ENCODE measurements at places on chromosomes 16 and 17.

DNA sequence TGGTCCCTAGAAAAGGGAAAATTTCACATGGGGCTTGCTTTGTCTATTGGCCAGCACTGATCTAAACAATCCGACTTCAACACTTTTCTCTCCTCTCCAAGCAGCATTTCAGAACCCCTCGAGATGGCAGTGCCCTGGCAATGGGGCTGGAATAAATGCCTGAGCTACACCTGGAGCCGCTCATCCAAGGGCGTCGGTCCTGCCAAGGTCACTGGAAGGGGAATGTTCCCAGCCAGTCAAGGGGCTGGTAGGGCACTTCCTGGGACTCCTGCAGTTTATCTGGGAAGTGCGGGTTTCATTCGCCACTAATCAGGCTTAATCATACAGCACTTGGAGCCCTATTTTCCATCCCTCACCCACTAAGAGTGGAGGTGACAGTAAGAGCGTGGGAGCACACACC lies 17.1 kb downstream of the MEAK7 start:
- no peak for DNase-seq

- no peak for DNase-seq
These were observed 101.0 kb upstream of the CNTNAP4 start for GRCh38 chr16:76176153-76176552.

- DNase-seq: no peak
These were observed 23.9 kb downstream of the HNF1B start for GRCh38 chr17:37720989-37721388.

- DNase-seq: peak; percentile 55
These were observed 774 bp upstream of the MAF start for GRCh38 chr16:79601092-79601930.

GRCh38 chr17:4782652-4783051 lies 3.5 kb downstream of the VMO1 start:
- no peak for DNase-seq

DNA sequence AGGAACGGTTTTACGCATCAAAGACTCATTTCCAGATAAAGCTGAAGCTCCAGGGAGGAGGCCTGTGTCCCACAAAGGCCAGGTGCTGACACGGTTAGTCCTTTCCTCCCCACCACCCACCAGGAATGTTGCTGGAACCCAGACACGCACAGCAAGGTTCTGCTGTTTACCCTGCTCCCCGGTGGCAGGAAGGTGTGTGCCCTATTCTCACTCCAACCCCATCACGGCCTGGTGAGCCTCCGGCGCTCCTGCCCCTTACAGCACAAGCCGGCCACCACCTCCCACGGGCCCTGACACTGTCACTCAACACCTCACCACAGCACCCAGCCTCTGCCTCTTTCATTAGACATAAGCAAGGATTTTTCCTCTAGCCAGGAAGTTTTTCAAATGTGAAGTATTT lies 47.8 kb downstream of the ANKRD11 start:
- DNase-seq: peak; percentile 36

DNA sequence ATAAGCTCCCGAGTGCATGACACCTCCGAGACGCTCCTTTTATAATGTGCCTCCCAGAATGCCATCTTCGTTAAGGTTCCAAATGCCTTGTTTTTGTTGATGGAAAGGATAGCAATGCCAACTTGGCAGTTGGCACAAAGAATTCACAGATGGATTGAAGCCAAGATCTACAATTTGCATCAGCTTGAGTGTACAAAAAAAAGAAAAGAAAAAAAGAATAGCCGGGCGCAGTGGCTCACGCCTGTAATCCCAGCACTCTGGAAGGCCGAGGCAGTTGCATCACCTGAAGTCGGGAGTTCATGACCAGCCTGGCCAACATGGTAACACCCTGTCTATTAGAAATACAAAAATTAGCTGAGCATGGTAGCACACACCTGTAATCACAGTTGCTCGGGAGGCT lies 7.6 kb downstream of the TBC1D16 start:
- DNase-seq: no peak

- no peak for DNase-seq
These were observed 37.6 kb downstream of the USP10 start for GRCh38 chr16:84737192-84738011.

DNA sequence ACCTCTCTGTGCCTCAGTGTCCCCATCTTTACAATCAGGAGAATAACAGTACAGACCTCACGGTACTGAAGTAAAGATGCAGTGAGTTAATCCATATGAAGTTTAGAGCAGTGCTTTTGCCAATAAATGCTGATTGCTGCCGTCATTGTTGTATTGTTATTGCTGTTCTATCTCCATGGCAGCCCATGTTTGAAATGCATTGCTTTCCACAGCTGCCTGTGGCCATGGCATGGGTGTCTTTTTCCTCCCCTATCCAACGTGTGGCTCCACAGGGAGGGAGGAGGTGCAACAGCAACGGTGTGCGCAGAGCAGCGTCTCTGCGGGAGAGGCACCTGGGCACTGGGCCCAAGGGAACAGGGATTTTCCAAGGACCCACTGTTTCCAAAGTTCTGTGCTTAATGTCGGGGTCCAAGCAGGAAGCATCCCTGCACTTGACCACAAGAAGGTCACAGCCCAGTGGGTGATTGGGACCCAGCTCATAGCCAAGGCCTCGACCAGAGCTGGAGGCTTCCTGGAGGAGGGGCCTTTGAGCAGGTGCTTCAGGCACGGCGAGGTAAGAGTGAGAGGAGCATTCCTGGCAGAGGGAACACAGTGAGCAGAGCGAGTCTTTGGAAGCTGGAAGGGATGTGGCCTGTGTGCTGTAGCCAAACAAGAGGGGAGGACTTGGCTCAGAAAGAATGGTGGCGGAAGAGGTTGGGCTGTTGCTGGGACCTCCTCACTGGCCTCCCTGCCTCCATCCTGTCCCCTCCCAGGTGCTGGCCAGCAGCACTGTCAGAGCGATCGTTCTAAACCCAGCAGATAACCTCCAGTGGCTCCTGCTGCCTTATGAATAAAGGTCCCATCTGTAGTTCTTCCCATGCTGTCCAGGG lies 3.9 kb downstream of the RAI1 start:
- no peak for DNase-seq

DNA sequence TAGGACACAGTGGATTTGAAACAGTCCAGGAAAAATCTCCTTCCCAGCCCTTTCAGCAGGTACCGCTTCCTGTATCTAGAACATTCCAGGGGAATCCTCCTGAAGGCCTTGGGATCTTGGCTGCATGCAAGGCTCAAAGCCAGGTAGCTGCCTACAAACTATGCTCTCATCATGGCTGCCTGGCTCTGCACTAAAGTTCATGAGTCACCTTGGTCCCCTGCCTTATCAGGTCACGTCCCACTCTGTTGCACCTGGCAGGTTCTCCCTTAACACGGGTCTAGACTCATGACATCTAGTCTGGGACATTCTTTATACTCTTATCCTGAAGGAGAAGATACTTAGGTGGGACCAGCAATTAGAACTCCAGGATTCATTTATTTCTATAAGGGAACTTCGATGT lies 15.8 kb downstream of the FA2H start:
- DNase-seq: no peak
